CD8-positive, alpha-beta memory T cell (primary cell): ENCODE measurements at places on chromosomes 6 and 20. TPM values are rescaled to one million over a fixed set of nuclear protein-coding genes. Genes with fewer than 3 reads are reported as not detected.

The HLA-DOA gene
- 6.9 TPM for total RNA-seq

The TMC2 gene
- total RNA-seq, result not detected

The TASP1 gene
- total RNA-seq, result 13.5 TPM

The RRAGD gene
- total RNA-seq, result 8.7 TPM

The MMP24 gene
- total RNA-seq, result not detected

The SPATA2 gene
- total RNA-seq, result 15.0 TPM

The SIRPB1 gene
- total RNA-seq, result 2.3 TPM

The FUT9 gene
- not detected for total RNA-seq

The NCOA5 gene
- 36.9 TPM for total RNA-seq

The SLC17A3 gene
- total RNA-seq, result not detected

The HRH3 gene
- not detected for total RNA-seq

The LY6G6D gene
- not detected for total RNA-seq

The GFRA4 gene
- total RNA-seq, result not detected

GRCh38 chr6:87174078-87174579 lies 18.8 kb downstream of the ZNF292 start:
- H3K27me3 ChIP-seq, result no peaks in the 10 kb centered on the region
- no peak overlapping the region for H3K4me3 ChIP-seq
- no peak for DNase-seq
- no peak overlapping the region for H3K27ac ChIP-seq
- H3K36me3 ChIP-seq, result no peaks in the 10 kb centered on the region

DNA sequence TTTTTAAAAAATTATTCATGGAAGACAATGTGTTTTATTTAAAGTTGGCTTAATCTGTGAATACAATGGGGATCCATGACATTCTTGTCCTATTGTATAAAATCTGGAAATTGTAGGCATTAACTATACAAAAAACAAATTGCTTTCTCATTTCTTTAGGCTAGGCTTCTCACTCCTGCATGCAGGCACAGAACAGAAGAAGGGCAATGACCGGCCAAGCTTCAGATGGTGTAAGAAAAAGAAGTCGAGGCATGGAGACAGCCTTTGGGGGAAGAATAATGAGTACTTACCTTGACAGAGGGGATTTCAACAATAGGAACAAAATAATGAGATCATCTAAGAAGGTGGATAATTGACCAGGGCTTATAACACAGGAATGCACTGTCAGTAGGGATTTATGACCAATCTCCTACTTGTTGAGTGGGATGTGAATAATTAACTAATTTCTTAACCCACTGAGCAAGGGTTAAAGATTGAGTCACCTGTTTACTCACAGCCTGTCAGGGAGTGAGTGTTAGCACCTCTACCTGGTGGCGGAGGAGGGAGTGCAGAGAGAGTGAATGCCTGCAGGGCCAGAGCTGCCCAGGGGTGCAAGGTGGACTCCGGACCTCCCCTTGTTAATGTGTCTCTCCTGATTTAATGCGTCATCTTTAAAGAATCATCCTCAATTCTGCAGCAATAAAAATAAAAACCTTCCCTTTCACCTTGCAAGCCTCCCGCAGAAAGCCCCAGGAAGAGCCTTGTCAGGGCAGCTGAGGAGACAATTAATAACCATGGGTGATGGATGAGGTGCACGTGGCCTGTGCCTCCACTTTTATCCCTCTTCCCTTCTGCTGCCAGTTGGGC lies 3.9 kb downstream of the SLC22A2 start:
- no peaks in the 10 kb centered on the region for H3K27me3 ChIP-seq
- DNase-seq, result no peak
- no peaks in the 10 kb centered on the region for H3K36me3 ChIP-seq
- H3K4me3 ChIP-seq, result no peak overlapping the region

DNA sequence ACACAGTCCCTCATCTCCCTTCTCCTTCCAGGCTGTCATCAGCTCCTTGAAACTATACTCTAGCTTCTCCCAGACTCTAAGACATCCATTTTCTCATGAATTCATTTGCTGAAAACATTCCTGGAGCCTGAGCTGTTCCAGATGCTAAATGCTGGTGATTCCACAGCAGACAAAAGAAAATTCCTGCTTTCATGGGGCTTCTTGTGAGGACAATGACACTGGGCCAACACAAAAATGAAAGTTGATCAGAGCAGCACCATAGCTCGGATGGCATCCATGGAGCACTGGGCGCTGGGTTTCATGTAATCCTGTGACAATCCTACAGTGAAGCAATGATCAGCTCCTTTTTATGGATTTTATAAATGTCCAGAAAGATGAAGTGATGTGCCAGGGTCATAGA lies 47.4 kb upstream of the STX16 start:
- no peak overlapping the region for H3K27ac ChIP-seq
- DNase-seq, result no peak
- H3K4me3 ChIP-seq, result no peak overlapping the region
- H3K36me3 ChIP-seq, result no peaks in the 10 kb centered on the region

DNA sequence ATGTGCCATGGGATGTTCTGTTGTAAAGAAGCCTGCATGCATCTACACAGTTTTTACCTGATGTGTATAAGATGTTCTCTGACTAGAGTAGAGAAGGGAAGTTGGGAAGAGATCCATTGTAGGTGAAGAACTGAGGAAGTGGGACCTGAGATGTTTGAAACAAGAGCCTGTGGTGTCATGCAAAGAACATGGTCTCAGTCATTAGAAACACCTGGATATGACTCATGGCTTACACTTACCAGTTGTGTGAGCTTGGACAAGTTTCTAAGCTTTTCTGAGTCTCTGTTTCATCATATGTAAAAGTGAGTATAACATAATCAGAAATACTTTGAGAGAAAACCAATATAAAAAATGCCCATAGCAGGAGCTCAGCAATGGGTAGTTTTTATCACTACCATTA lies 51.9 kb upstream of the SEC63 start:
- no peaks in the 10 kb centered on the region for H3K4me1 ChIP-seq
- DNase-seq, result no peak
- H3K4me3 ChIP-seq, result no peak overlapping the region
- no peaks in the 10 kb centered on the region for H3K36me3 ChIP-seq
- H3K27ac ChIP-seq, result no peak overlapping the region
- H3K27me3 ChIP-seq, result no peaks in the 10 kb centered on the region

GRCh38 chr6:6891125-6891721 lies 216.5 kb upstream of the RREB1 start:
- H3K36me3 ChIP-seq, result no peaks in the 10 kb centered on the region
- DNase-seq, result no peak
- no peaks in the 10 kb centered on the region for H3K27me3 ChIP-seq

DNA sequence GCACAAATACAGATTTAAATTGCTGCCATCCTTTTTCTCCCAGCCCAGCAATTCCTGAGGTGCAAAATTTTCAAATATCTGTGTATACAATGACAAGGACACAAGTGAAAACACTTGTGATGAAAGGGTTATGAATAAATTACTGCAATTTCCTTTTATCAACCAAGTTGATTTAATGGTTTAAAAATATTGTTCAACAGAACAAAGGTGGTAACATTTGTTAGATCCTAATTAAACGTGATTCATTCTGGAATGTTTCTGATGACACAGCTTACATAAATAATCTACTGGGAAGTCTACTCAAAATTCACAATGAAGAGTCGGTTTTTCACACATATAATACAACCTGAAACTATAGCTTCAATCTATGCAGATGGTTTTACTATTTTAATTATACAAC lies 17.1 kb downstream of the B4GALT5 start:
- H3K4me1 ChIP-seq, result peaks cover 23% of the 10 kb centered on the region
- H3K4me3 ChIP-seq, result no peak overlapping the region
- DNase-seq, result no peak
- no peaks in the 10 kb centered on the region for H3K27me3 ChIP-seq
- no peak overlapping the region for H3K27ac ChIP-seq

GRCh38 chr6:127946388-127946787 lies 45.5 kb upstream of the THEMIS start:
- H3K36me3 ChIP-seq, result no peaks in the 10 kb centered on the region
- H3K27ac ChIP-seq, result no peak overlapping the region

GRCh38 chr6:15274692-15275387 lies 29.0 kb downstream of the JARID2 start:
- no peak overlapping the region for H3K27ac ChIP-seq
- no peak overlapping the region for H3K4me3 ChIP-seq
- H3K4me1 ChIP-seq, result peaks cover 6% of the 10 kb centered on the region
- no peak for DNase-seq
- no peaks in the 10 kb centered on the region for H3K36me3 ChIP-seq

GRCh38 chr6:21949211-21949801 lies 347.5 kb downstream of the PRL start:
- H3K27me3 ChIP-seq, result no peaks in the 10 kb centered on the region
- no peak overlapping the region for H3K27ac ChIP-seq
- H3K4me1 ChIP-seq, result no peaks in the 10 kb centered on the region
- H3K4me3 ChIP-seq, result no peak overlapping the region
- no peaks in the 10 kb centered on the region for H3K36me3 ChIP-seq
- no peak for DNase-seq

DNA sequence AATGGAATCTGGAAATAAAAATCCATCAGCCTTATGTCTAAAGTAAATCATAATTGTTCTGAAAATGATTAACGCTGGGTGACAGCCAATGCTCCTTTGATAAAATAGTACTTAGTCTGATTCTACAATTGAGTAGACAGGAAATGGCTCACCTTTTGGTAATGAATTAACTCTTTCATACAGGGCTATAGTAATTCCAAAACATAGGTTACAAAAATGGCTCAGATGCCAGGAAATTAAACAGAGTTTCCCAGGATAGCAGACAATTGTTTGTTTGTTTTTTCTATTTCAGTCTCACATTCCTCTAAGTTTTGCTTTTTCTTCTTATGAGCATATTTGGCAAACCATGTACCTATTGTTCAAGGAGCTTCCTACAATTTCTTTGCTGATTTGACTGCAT lies 257.2 kb upstream of the EPHA7 start:
- H3K36me3 ChIP-seq, result no peaks in the 10 kb centered on the region
- H3K4me1 ChIP-seq, result no peaks in the 10 kb centered on the region
- no peak overlapping the region for H3K27ac ChIP-seq
- H3K4me3 ChIP-seq, result no peak overlapping the region
- H3K27me3 ChIP-seq, result no peaks in the 10 kb centered on the region

- H3K27me3 ChIP-seq, result no peaks in the 10 kb centered on the region
- H3K36me3 ChIP-seq, result no peaks in the 10 kb centered on the region
- no peak for DNase-seq
- H3K4me3 ChIP-seq, result no peak overlapping the region
These were observed 286.3 kb downstream of the BTBD9 start for GRCh38 chr6:38353310-38354036.

DNA sequence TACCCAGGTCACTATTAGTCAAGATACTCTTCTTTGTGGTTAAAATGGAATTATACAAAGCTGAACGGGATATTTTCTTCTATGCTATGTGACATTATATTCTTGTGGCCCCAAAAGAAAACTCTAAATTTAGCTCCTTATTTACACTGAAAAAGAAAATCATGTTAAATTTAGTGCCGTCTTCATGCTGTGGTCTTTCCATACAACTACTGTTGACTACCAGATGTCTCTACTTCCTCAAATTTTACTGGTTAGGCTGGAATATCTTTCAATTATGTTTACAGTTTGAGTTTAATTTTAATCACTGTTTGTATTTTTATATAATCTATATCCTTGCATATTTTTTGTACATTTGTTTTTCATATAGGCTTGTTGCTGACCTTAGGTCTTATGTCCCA lies 95.6 kb upstream of the FOXO3 start:
- no peaks in the 10 kb centered on the region for H3K4me1 ChIP-seq
- H3K27me3 ChIP-seq, result no peaks in the 10 kb centered on the region
- H3K4me3 ChIP-seq, result no peak overlapping the region
- no peak overlapping the region for H3K27ac ChIP-seq
- DNase-seq, result no peak

- no peak overlapping the region for H3K4me3 ChIP-seq
- no peak overlapping the region for H3K27ac ChIP-seq
- H3K4me1 ChIP-seq, result no peaks in the 10 kb centered on the region
- DNase-seq, result no peak
- H3K27me3 ChIP-seq, result no peaks in the 10 kb centered on the region
These were observed 8.8 kb downstream of the WFDC3 start for GRCh38 chr20:45782890-45783289.

DNA sequence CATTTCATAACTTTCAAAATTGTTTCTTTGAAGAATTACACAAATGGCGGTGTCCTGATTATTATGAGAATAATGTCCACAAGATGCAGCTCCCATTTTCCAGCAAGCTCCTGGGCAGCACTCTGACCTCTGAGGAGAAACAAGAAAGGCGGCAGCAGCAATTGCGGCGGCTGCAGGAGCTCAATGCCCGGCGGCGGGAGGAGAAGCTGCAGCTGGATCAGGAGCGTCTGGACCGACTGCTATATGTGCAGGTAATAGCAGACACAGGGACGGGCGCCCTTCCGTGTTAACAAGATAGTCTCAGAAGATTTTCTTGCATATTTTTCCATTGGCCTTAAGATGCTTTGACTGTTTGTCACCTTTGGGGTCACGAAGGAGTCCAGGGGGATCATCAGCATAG lies 6.7 kb downstream of the ACTR5 start:
- DNase-seq, result no peak
- H3K27ac ChIP-seq, result no peak overlapping the region
- no peak overlapping the region for H3K4me3 ChIP-seq
- H3K27me3 ChIP-seq, result no peaks in the 10 kb centered on the region

- H3K27ac ChIP-seq, result no peak overlapping the region
- no peak overlapping the region for H3K4me3 ChIP-seq
- no peak for DNase-seq
- no peaks in the 10 kb centered on the region for H3K27me3 ChIP-seq
- no peaks in the 10 kb centered on the region for H3K4me1 ChIP-seq
These were observed 206.8 kb upstream of the SMLR1 start for GRCh38 chr6:130620338-130620781.

GRCh38 chr20:33995053-33995831 lies 1.5 kb downstream of the RALY start:
- H3K27me3 ChIP-seq, result no peaks in the 10 kb centered on the region
- H3K4me1 ChIP-seq, result peaks cover 74% of the 10 kb centered on the region
- no peak for DNase-seq
- no peaks in the 10 kb centered on the region for H3K36me3 ChIP-seq
- H3K27ac ChIP-seq, result peak overlapping the region; percentile 82

GRCh38 chr20:14991023-14991422 lies 653.6 kb upstream of the FLRT3 start:
- no peaks in the 10 kb centered on the region for H3K4me1 ChIP-seq
- H3K27me3 ChIP-seq, result no peaks in the 10 kb centered on the region
- H3K4me3 ChIP-seq, result no peak overlapping the region
- H3K27ac ChIP-seq, result no peak overlapping the region
- H3K36me3 ChIP-seq, result no peaks in the 10 kb centered on the region

GRCh38 chr6:64113704-64114103 lies 478.1 kb downstream of the PHF3 start:
- no peak overlapping the region for H3K27ac ChIP-seq
- H3K4me3 ChIP-seq, result no peak overlapping the region
- no peaks in the 10 kb centered on the region for H3K36me3 ChIP-seq
- H3K4me1 ChIP-seq, result no peaks in the 10 kb centered on the region
- DNase-seq, result no peak
- no peaks in the 10 kb centered on the region for H3K27me3 ChIP-seq

DNA sequence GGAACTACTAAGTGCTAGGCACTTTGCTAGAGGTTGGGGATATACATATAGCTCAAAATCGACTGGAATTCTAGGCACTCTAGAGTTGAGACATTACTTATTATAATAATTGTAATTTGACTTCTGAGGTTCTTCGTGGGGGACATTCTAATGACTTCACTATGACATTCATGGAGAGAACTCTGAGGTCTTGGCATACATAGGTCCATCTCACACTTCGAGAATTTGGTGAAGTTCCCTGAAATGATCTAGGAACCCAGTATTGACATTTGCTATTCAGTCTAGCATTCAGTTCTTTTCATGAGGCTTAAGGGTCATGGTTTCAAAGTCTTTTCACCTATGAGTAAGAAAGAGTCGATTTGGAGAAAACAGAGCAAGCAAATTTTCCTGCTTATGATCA lies 446.6 kb upstream of the JAG1 start:
- no peaks in the 10 kb centered on the region for H3K4me1 ChIP-seq
- no peak overlapping the region for H3K27ac ChIP-seq
- no peaks in the 10 kb centered on the region for H3K27me3 ChIP-seq
- no peak overlapping the region for H3K4me3 ChIP-seq
- DNase-seq, result no peak
- no peaks in the 10 kb centered on the region for H3K36me3 ChIP-seq
